ENCODE measurements at places on chromosomes 13 and 19. TPM values are rescaled to one million over a fixed set of nuclear protein-coding genes. Genes with fewer than 3 reads are reported as not detected.

GRCh38 chr19:873084-873483, 13.6 kb downstream of the CFD start:
- peak; percentile 79 for DNase-seq

Gene COX6B1
- total RNA-seq: 939 TPM

DNA sequence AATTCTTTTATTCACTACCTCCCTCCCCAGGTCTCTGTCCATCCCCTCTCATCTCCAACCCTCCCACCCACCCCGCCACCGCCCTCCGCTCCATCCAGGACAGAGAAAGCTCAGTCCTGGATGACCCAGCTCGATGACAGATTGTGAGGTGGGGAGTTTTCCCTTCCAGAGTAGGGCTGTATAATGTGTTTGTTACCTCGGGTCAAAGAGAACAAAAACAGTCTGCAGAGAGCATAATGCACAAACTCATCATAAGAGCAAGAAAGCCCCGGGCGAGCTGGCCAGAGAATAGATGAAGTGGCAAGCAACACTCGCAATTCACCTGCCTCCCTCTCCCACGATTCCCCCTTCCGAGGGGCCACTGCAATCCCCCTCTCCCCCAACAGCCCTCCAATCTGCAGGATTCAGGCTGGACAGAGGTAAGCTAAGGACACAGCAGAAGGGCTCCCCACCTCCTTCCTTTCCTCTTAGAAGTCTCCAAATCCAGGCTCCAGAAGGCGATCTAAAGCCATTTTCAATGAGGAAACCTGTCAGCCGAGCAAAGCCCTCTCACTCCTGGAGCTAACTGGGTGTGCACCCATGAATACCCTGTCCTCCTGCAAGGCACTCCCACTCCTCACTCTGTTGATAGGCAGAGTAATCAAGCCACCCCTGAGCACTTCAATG, 2.6 kb downstream of the CACNA1A start:
- no peak for DNase-seq

Gene ELOF1
- total RNA-seq: 47.4 TPM

GRCh38 chr19:47445937-47446402, 25.7 kb downstream of the SLC8A2 start:
- peak; percentile 51 for DNase-seq

- DNase-seq: no peak
These were observed 1171.9 kb downstream of the EFNB2 start for GRCh38 chr13:105363261-105364190.

- DNase-seq: no peak
These were observed 2473.5 kb downstream of the PCDH9 start for GRCh38 chr13:64756621-64757020.

Gene MAP4K1
- 6.9 TPM for total RNA-seq
